SK-MEL-5 (cell line): ENCODE measurements at places on chromosomes 3 and 15. TPM values are rescaled to one million over a fixed set of nuclear protein-coding genes. Genes with fewer than 3 reads are reported as not detected.

SLC2A2 gene
- total RNA-seq = not detected in 2 replicates

C3orf62 gene
- 1.7 and 2.1 TPM in 2 replicates for total RNA-seq

VIPR1 gene
- total RNA-seq = 0.34 TPM in 1 of 2 replicates, not detected in the other

DNA sequence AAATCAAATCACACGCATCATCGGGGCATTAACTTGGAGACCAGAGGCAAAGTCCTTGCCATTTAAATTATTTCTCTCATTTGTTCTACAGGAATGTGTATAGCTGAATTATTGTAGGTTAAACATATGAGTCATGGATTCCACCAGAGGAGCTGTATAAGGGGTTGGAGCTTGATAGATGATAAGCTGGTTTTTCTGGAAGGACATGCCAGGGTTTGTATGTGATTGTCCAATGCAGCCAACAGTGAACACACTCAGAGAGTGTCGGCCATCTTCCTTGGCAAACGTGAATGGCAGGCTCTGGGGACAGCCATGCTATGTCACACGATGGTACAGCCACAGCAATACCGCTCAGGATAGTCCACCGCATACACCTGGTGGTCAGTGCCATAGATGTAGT lies 25.1 kb downstream of the SSUH2 start:
- no peak for DNase-seq

DNA sequence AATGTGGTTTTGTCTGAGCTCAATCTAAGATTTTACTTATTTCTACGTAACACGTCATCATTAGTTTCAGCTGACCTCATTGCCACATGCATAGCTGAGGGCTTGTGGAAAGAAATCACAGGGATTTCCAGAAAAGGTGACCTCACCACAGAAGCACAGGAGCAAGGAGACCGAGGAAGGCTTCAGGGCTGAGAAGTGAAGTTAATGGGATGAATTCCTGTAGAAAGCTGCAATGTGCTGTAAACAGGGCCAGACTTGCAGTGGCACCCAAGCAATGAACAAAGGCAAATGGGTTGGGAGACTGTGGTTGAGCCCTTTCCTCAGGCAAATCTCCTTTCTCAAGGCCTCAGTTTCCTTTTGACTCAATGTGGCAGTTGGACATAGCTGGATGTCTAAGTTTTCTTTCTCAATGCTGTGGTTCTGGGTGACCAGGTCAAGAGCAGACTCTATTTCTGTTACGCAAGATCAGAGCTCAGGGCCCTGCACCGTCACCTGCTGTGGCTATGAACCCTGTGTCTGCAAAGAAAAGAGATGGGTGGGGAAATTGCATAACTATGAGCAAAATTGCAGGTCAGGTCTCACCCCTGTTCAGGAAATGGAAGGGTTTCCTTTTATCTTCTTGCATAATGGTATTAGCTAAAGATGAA lies 252.2 kb upstream of the TBL1XR1 start:
- DNase-seq = peak; percentile 34

DNA sequence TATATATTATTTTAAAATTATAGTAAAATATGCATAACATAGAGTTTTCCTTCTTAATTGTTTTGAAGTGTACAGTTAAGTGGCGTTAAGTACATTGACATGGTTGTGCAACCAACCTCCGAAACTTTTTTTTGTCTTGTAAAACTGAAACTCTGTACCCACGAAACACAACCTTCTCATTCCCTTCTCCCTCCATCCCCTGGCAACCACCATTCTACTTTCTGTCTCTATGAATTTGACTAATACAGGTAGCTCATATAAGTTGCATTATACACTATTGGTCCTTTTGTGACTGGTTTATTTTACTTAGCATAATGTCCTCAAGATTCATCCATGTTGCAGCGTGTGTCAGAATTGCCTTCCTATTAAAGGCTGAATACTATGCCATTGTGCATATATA lies 179.4 kb downstream of the SATB1 start:
- DNase-seq = no peak

DNA sequence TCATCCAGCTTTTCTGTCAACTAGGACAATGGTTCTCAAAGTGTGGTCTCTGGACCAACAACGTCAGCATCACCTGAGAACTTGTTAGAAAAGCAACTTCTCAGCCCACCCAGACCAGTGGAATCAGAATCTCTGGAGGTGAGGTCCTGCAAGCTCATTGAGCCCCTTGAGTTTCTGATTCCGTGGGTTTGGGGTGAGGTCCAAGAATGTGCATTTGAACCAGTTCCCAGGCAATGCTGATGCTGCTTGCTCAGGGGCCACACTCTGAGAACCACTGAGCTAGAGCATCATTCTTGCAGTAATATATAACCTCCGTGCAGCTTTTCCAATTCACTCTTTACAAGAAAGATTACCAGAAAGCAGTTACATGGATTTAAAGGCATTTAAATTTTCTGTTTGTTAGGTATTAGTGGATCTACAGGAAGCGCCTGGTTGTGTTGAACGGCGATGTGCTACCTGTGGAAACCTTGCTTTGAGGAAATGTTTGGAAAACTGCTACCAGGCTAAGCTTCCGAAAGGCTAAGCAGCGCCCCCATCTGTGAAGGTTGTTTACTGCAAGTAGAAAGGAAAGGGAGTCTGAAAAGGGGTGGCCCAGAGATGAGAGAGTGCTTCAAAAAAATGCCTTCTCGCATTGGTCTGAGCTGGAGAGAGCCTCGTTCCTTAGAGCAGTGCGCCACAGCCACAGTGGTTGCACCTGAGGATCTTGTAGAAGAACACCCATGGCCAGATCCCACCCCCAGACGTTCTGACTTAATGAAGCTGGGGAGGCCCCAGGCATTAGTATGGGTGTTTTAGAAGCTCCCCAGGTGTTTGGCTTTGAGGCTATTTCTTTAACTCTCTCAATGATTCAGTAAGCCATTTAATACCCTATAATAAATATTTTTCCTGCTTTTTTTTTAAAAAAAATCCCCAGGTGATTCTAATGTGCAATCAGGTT lies 50.0 kb downstream of the RLBP1 start:
- DNase-seq = peak; percentile 83
